Upper lobe of left lung (tissue), 6 donors: ENCODE measurements at places on chromosomes 16 and 17. TPM values are rescaled to one million over a fixed set of nuclear protein-coding genes. Genes with fewer than 3 reads are reported as not detected.

The TRPV3 gene
- total RNA-seq: 0.30 TPM

The RRAD gene
- total RNA-seq: 46.4 TPM

The KRT28 gene
- not detected for total RNA-seq

The ALDH3A1 gene
- total RNA-seq: 5.6 TPM

DNA sequence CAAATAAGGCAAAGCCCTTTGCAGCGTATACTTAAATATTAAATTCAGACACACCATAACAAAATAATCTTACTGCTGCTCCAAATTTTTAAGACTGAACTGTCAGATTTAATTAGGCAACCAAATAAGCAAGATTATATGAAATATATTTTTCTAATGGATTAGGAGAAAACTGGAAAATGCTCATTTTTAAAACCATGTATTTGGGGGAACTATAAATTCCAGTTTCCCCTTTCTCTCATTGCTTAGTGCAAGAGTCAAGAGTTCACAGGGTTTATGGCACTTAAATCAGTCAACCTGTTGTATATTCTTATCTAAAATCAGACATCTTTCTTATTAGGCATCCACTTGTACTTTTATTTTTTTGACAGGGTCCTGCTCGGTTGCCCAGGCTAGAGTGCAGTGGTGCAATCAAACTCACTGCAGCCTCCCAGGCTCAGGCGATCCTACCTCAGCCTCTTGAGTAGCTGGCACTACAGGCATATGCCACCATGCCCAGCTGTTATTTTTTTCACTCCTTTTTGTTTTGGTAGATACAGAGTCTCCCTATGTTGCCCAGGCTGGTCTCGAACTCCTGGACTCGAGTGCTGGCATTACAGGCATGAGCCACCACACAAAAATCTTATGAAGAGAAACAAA is 2.1 kb upstream of the KANSL1 start:
- peaks cover 4% of the 10 kb centered on the region for H3K36me3 ChIP-seq
- H3K4me1 ChIP-seq: peaks cover 15% of the 10 kb centered on the region
- no peak for DNase-seq
- no peak overlapping the region for H3K4me3 ChIP-seq

GRCh38 chr17:57553991-57554825 is 190.9 kb downstream of the CCDC182 start:
- H3K4me1 ChIP-seq: peaks cover 8% of the 10 kb centered on the region
- H3K36me3 ChIP-seq: no peaks in the 10 kb centered on the region
- no peaks in the 10 kb centered on the region for H3K27me3 ChIP-seq
- no peak for DNase-seq
- H3K4me3 ChIP-seq: no peak overlapping the region
- no peak overlapping the region for H3K27ac ChIP-seq

GRCh38 chr17:76467809-76468633 is 618 bp downstream of the AANAT start:
- H3K36me3 ChIP-seq: peaks cover 21% of the 10 kb centered on the region
- no peaks in the 10 kb centered on the region for H3K27me3 ChIP-seq
- H3K27ac ChIP-seq: no peak overlapping the region
- H3K4me1 ChIP-seq: peaks cover 4% of the 10 kb centered on the region
- DNase-seq: no peak

DNA sequence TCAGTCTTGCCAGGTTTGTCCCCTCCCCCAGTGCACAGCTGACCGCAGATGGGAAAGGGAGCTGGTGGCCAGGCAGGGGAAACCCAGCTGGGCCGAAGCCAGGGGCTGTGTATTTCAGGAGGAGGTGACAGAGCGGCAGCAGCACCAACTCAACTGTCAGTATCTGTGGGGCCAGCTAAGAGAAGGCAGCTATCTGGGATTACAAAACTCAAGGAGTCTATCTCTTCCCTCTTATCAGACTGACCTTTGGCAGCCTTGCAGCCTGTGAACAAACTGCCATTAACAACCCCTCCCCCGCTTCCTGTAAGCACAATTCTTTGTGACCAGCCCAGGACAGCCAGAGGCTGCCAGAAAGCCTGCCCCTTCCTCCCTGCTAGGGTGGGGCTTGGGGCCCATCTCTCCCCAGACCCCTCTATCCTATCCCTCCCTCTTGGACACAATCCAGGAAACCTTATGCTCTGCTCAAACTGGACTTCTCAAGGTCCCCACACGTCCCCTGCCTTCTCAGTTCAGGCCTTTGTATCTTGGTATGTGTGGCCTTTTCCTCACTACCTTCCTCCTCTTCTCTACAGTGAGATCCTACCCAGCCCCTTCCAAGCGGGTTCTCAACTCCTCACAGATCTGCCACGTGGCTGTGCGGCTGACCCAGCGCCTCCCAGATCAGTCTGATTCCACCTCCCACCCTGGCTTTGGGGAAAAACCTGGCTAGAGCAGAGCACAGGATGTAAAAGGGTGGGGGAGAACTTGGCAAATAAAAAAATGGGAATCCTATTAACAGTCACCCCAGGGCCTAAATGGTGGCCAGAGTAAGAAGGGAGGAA is 10.5 kb downstream of the ST3GAL2 start:
- DNase-seq: peak; percentile 81
- peaks cover 73% of the 10 kb centered on the region for H3K4me1 ChIP-seq
- no peaks in the 10 kb centered on the region for H3K27me3 ChIP-seq
- peak overlapping the region; percentile 94 for H3K27ac ChIP-seq
- H3K4me3 ChIP-seq: no peak overlapping the region

DNA sequence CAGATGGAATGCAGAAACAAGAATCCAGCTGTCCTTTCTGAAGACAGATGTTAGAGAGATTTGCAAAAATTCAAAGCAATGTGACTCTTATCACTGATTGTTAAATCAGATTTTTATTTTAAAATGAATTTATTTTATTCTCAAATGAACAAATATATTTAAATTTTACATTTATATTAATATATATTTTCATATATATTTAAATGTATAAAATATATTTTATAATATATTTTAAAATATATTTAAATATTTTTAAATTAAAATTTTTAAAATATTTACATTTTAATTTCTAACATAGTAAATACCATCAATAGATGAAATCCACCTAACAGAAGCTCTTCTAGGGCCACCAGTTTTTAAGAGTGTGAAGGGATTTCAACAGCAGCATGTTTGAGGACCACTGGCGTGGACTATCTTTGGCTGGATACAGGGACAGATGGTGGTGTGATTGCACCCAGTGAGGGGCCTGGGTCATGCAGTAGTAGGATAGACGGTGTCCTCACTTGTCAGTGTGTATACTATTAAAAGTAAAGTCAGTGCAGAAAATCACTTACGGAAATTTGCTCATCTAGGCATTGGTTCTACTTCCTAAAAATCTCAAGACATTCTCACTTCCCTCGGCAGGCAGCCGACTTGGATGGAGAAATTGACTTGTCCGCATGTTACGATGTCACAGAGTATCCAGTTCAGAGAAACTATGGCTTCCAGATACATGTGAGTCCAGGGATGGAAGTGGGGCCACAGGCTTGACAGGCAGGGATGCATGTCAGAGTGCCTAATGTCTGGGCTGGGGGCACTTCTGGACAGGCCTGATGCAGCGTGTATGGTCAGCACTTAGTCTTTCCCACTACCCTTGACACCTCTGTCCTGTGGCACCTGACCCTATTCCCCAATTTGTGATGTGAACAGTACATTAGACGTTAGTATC is 56.3 kb downstream of the PLD6 start:
- H3K4me1 ChIP-seq: peaks cover 16% of the 10 kb centered on the region
- peaks cover 82% of the 10 kb centered on the region for H3K36me3 ChIP-seq
- no peak overlapping the region for H3K27ac ChIP-seq
- H3K4me3 ChIP-seq: no peak overlapping the region
- DNase-seq: no peak
- no peaks in the 10 kb centered on the region for H3K27me3 ChIP-seq

DNA sequence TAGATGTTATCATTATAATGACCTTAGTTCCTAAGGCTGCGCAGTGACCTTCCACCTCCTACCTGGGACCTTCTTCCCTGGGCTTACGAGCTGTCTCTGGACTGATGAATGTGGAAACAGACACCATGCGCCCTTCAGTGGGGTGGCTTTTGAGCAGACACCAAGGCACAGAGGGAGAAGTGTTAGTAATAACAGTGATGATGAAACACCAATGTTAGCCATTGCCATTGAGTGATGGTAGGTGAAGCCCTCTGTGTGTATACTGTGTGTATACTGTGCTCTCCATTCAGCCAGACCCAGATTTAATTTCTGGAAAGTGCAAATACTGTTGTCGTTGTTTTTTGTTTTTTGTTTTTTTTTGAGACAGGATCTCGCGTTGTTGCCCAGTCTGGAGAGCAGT is 44.5 kb downstream of the CLEC16A start:
- no peak for DNase-seq
- no peaks in the 10 kb centered on the region for H3K4me1 ChIP-seq
- H3K27me3 ChIP-seq: no peaks in the 10 kb centered on the region
- H3K36me3 ChIP-seq: no peaks in the 10 kb centered on the region

DNA sequence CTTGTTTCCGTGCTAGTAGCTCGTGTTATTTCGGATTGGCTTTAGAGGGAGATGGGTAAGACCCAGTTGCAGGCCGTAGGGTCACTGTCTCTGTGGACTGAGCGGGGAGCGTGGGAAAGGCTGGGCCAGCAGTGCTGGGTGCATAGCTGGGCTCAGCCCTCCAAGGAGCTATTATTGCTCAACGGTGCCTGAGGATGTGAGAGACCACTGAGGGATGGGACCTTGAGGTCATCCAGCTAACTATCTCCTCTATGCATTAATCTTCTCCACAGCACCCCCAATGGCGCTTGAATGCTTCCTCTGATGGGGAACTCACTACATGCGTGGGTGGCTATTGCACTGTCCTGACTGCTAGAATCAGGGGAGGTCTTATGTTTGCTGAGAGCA is 126.1 kb upstream of the FOXF1 start:
- no peak overlapping the region for H3K4me3 ChIP-seq
- no peak overlapping the region for H3K27ac ChIP-seq
- no peaks in the 10 kb centered on the region for H3K4me1 ChIP-seq
- no peak for DNase-seq
- no peaks in the 10 kb centered on the region for H3K36me3 ChIP-seq

DNA sequence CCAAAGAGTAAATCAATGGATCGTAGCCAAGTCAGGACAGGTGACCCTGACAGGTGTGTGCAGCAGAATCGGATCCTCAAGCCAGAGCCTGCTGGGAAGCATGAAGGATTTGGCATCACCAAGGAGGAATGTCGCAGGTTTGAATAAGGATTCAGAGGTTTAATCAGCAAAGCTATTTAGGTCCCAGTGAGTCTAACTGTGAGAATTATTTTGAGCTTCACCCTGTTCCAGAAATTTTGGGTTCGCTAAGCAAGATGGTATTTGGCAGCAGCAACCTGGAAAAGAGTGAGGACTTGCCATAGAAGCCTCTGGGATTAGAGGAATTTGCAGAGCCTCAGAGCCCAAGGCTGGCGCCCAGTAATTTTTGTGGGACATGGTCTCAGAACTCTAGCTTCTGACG is 173.0 kb downstream of the CCDC182 start:
- no peak for DNase-seq
- H3K4me1 ChIP-seq: no peaks in the 10 kb centered on the region
- no peaks in the 10 kb centered on the region for H3K27me3 ChIP-seq
- H3K36me3 ChIP-seq: no peaks in the 10 kb centered on the region
- H3K27ac ChIP-seq: no peak overlapping the region

GRCh38 chr17:74691151-74691550 is 21.6 kb downstream of the CD300LF start:
- H3K27me3 ChIP-seq: no peaks in the 10 kb centered on the region
- peak overlapping the region; percentile 58 for H3K27ac ChIP-seq
- H3K4me3 ChIP-seq: no peak overlapping the region
- H3K4me1 ChIP-seq: no peaks in the 10 kb centered on the region
- no peaks in the 10 kb centered on the region for H3K36me3 ChIP-seq
- DNase-seq: no peak

- no peak for DNase-seq
- no peaks in the 10 kb centered on the region for H3K36me3 ChIP-seq
- H3K4me3 ChIP-seq: no peak overlapping the region
- H3K27ac ChIP-seq: no peak overlapping the region
- no peaks in the 10 kb centered on the region for H3K4me1 ChIP-seq
- H3K27me3 ChIP-seq: no peaks in the 10 kb centered on the region
Measured at GRCh38 chr17:46910179-46910927, 12.6 kb upstream of the GOSR2 start.

DNA sequence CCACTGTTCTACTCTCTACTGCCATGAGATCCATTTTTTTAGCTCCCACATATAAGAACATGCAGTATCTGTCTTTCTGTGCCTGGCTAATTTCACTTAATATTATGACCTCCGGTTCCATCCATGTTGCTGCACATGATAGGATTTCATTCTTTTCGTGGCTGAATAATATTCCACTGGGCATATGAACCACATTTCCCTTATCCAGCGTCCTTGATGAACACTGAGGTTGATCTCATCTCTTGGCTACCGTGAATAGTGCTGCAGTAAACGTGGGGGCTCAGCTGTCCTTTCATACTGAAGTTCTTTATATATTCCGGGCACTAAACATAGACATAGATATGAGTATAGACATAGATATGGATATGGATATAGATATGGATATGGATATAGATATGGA is 109.3 kb upstream of the TNRC6C start:
- no peak overlapping the region for H3K27ac ChIP-seq
- no peak for DNase-seq
- no peaks in the 10 kb centered on the region for H3K36me3 ChIP-seq
- H3K4me3 ChIP-seq: no peak overlapping the region
- H3K4me1 ChIP-seq: no peaks in the 10 kb centered on the region

DNA sequence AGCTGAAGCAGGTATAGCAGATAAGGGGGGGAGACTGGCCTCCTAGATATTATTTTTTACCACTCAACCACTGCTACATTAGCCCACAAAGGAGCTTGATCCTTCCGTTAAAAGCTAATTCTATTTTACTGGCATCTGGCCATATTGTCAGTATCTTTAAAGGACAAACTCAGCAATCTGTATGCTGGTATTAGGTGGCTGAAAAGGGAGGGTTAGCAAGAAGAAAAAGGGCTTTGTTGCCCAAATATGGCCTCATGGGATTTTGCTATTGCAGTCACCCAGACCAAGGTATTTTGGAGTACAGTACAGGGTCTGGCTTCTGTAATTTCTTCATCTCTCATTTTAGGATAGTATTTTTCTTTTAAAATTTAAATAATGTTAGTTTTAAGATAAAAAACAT is 14.4 kb downstream of the RFWD3 start:
- DNase-seq: no peak
- H3K36me3 ChIP-seq: peaks cover 7% of the 10 kb centered on the region
- no peaks in the 10 kb centered on the region for H3K27me3 ChIP-seq
- no peak overlapping the region for H3K4me3 ChIP-seq

GRCh38 chr16:88783391-88784073 is 1.5 kb downstream of the PIEZO1 start:
- H3K4me1 ChIP-seq: peaks cover 57% of the 10 kb centered on the region
- H3K36me3 ChIP-seq: no peaks in the 10 kb centered on the region
- no peaks in the 10 kb centered on the region for H3K27me3 ChIP-seq
- peak overlapping the region; percentile 97 for H3K27ac ChIP-seq

GRCh38 chr16:6558661-6559060 is 774.0 kb upstream of the RBFOX1 start:
- no peaks in the 10 kb centered on the region for H3K27me3 ChIP-seq
- no peaks in the 10 kb centered on the region for H3K4me1 ChIP-seq
- no peaks in the 10 kb centered on the region for H3K36me3 ChIP-seq

DNA sequence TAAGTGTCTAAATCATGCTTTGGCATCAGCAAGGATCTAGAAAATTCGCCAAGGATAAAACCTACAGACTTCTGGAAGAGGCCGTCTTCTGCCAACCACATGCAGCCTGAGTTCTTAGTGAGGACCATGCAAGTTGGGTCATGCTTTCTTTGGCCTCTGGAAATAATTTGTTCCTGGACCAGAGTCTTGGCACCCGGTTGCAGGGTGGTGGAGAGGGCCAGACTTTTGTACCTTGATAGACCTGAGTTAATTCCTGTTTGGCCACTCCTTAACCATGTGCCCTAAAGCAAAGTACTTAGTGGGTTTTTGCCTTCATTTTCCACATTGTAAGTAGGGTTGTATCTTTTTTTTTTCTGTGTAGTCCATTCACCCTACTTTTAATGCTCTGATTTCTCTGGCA is 283.4 kb upstream of the IRX5 start:
- peak overlapping the region; percentile 25 for H3K27ac ChIP-seq
- peak; percentile 54 for DNase-seq
- H3K4me1 ChIP-seq: no peaks in the 10 kb centered on the region
- no peaks in the 10 kb centered on the region for H3K27me3 ChIP-seq
- no peak overlapping the region for H3K4me3 ChIP-seq
- H3K36me3 ChIP-seq: no peaks in the 10 kb centered on the region
